ENCODE measurements at places on chromosomes 2 and 18.
A peak's percentile ranks its signal among the peaks of the same experiment; 100 is the strongest.

DNA sequence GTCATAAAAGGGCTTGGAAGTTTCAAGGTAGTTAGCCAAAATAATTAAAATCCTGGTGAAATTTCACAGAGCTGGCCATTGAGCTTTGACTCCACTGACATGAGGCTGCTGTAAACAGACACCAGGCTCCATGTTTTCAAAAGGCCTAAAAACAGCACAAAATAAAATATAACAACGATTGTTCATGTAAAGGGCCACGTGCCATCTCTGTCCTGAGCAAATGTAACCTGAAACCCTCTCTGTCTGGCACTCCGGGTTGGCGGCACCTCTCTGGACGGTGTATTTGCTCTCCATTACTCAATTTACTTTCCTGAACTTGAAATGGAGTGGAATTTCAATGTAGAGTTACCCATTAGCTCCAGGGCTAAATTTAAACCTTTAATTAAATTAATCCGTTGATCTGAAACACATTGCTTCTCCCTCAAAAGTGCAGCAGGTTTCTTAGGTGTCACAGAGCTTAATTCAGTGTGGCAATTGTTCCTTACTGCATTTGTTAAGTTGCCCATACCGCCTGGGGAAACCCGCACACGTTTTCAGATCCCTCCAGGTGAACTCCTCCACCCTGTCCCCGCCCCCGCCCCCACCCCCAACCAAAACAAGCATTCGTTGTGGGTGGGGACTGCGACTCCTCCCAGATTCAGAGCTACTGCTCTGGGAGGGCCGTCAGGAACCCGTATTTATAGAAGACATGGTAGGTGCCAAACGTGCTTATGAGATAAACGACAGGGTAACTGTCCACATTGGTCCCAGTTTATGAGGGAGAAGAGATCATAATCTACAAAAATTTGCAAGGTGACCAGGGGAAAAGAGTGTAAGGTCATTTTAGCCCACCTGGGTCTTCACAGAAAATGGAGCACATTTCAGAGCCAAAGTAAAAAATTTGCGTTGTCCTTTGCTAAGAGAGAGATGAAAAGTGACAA, 1.2 kb upstream of the CABLES1 start:
- no peak for DNase-seq

DNA sequence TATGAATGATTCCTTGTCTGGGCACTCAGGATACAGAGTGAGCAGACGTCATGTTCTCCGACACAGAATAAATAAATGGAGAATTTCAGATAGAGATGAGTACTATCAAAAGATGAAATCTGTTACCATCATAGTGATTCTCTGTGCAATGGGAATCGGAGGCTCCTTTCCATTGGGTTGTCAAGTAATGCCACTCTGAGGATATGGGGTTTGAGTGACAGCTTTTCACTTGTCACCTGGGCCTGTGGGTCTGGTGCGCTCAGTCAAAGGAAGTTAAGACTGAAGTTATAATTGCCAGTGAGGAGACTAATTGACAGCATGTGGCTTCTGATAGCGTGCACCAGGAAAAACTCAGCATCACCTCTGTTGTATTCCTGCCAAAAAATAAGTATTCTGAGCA, 387.2 kb downstream of the SOX11 start:
- no peak for DNase-seq

DNA sequence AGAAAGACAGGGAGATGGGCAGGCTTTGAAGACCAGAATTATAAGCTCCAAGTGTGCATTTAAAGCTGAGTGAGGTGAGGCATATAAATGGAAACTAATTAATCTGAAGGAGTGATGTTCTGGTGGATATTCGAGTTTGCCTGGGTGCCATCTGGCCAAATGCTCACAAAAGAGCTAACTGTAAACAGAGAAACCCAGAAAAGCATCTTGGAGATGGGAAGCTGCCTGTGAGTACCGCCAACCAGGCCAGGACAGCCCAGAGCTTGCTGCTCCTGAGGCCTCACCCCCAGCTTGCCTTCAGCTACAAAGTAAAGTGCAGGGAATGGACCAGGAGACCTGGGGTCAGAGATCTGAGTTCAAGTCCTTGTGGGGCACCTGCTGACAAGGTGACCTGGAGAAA, 446.1 kb upstream of the MYT1L start:
- DNase-seq, result no peak

DNA sequence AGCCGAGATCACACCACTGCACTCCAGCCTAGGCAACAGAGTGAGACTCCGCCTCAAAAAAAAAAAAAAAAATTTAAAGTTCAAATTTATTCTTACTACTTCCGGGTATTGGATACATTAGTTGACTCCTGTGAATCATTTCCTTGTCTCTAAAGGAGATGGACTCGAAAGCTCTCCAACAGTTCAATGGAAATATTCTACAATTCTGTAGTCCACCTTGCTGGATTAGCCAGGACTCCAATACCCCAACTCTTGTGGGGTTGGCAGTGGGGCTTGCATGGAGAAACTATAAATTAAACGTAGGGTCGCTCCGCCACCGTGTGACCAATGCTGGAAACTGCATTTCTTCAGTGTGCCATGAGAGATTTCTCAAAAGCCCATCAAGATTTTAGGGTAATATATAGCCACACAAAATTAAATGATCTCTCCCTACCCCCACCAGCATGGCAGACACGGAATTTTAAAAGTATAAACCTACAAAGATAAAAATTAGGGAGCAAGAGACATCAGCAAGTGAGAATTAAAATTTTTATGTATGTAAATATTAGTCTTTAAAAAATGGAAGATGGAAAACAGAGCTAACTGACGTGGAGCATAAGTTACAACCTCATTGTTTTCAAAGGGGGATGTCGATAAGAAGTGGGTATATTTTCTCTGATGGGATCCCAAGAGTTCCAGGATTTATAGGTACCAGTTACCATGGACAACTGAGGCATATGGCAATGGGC, 27.8 kb upstream of the GAREM2 start:
- peak; percentile 29 for DNase-seq

Data from stimulated activated CD8-positive, alpha-beta memory T cell treated with anti-CD3 and anti-CD28 coated beads, Interleukin-2, amount 100 ng/mL, for 1 hour (primary cell).